ENCODE measurements at places on chromosomes 7 and 10.
A peak's percentile ranks its signal among the peaks of the same experiment; 100 is the strongest.

DNA sequence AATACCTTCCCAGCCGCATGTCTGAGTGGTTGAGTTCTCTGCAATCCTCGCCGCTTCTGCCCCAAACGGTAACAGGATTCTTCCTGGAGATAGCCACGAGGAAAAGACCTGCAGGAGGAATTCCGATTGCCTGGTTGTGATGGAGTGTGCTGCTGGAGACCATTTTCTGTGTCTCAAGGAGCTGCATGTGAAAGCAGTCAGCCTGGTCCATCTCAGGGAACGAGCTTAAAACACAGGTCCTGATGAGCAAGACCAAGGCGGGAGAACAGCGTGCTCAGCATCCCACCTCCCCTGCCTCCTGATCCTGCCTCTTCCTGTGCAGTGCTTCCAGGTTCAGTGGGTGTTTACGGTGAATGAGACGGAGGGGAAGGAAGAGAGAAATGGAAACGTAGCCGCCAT, 26.5 kb downstream of the VIPR2 start:
- DNase-seq, result no peak

GRCh38 chr10:61272781-61273180, 180.4 kb downstream of the TMEM26 start:
- DNase-seq, result no peak

- no peak for DNase-seq
Observed at GRCh38 chr10:58512491-58513187, at the start of gene BICC1. BICC1 (plus strand) TSS chr10:58512872; CDS start chr10:58513144, 272 bp downstream.

GRCh38 chr7:148561099-148561498, 29.5 kb upstream of the C7orf33 start:
- no peak for DNase-seq

- no peak for DNase-seq
Observed at GRCh38 chr7:31549611-31550010, 35.7 kb downstream of the ITPRID1 start.

GRCh38 chr10:77285529-77286182, 352.0 kb downstream of the KCNMA1 start:
- no peak for DNase-seq

DNA sequence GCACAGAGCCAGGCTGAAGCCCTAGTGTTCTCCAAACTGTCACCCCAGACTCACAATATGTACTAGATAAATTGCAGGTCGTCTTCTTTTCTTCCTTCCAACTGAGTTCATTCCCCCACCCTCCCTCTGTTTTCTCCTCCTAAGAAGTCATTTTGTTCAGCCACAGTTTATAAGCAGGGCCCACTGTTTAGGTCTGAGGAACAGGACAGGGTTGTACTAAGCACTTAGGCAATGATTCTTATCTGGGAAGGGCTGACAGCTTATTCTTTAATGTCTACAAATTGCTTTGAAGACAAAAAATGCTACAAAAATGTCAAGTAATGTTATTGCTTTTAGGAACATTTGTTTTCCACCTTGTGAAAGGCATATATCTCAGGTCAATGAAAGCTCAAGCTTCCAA, 59.1 kb downstream of the CDC123 start:
- no peak for DNase-seq

DNA sequence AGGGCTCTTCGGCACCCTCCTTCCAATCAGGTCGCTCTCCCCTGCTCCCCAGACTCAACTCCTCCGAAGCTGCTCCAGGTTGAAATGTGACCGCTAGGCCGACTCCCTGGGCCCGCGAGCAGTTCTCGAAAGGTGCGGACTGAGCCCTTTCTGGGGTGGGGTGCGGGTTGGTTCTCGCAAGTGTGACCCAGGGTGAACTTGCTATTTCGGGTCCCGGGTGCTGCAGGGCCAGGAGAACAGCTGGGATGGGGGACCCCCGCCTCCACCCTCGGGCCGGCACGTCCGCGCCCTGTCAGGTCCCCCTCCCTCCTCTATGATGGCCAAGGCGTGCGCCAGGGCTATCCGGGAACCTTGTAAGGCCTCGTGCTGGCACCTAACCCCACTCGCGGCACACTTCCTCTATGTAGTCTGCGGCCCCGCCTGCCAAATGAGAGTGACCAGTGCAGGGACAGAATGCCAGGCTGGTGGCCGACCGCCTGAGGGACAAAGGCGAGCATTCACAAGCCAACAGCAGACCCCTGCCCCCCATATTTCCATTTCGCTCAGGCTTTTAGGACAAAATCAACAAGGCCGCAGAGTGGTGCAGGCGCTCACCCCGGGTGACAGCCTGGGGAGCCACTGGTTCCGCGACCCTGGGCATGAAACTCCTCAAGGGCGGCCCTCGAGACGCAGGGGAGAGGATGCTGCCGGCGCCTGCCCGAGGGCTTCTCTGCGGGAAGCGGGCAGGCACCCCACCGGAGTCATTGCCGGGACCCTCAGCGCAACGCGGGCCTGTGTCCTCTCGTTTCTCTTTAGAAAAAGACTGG, 13.7 kb upstream of the HOXA13 start:
- no peak for DNase-seq

- no peak for DNase-seq
Observed at GRCh38 chr7:30805081-30805691, 34.0 kb downstream of the MINDY4 start.

GRCh38 chr10:103766751-103767505, 88.4 kb downstream of the SH3PXD2A start:
- no peak for DNase-seq

DNA sequence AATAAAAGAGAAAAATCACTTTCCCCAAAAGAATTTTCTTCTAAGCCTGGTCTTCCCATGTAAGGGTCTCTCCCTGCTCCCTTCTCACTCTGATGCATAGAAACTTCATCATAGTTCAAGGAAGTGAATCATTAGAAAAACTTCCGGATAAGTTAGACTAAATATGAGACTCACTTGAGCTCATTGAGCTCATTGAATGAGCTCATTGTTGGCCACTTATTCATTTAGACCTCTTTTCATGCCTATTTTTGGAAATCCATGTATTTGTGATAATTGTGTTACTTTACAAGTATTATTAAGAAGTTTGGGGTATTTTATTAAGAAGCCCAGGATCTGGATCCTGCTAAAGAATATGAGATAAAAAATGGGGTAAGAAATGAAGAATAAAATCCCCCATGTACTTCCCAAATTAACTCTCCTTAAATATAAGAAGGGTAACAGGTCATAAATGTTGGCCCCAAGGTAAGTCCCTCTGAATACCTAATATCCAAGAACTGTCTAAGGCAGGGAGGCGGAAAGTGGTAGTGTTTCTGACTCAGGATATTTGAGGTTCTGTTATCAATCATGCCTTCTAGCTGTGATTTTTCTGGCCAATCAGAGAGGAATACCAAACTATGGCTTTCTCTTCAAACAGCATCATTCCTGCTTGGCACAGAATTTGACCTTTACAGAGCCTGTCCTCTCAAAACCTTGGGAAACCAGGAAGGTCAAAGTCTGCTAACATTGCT, 236.5 kb upstream of the PTN start:
- DNase-seq, result no peak

- DNase-seq, result no peak
Observed at GRCh38 chr10:126919426-126919825, 14.2 kb downstream of the DOCK1 start.

DNA sequence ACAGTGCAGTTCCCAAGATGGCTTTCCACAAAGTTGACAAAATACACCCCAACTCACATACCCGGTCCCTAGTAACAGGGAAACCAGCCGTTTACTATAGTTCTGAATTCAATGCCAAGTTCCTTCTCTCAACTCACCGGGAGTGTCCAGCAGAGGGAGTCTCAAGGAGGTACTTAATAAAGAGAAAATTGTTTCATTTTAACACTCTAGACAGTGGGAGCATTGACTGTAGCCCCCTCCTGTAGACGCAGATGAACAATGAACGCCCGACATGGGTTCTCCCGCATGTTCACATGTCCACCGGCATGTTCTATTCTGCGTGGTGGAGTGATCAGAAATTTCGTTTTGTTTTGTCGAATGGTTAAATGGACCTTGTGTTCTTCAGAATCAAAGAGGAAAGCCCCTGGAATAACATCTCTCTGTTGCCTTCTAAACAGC, 1.9 kb downstream of the HIPK2 start:
- peak; percentile 47 for DNase-seq

GRCh38 chr7:27242555-27243339, at the start of gene EVX1:
EVX1 (plus strand) TSS chr7:27242802; CDS start chr7:27243031, 229 bp downstream.
- no peak for DNase-seq

- no peak for DNase-seq
Observed at GRCh38 chr10:103990121-103990520, 23.2 kb downstream of the SLK start.

GRCh38 chr7:1219498-1219897, 13.2 kb upstream of the UNCX start:
- no peak for DNase-seq

GRCh38 chr10:33189363-33189762, 145.1 kb downstream of the NRP1 start:
- no peak for DNase-seq

- DNase-seq, result no peak
Observed at GRCh38 chr10:70619271-70620019, 16.9 kb upstream of the PRF1 start.

GRCh38 chr7:36962367-36962766, 238.1 kb upstream of the AOAH start:
- DNase-seq, result no peak

DNA sequence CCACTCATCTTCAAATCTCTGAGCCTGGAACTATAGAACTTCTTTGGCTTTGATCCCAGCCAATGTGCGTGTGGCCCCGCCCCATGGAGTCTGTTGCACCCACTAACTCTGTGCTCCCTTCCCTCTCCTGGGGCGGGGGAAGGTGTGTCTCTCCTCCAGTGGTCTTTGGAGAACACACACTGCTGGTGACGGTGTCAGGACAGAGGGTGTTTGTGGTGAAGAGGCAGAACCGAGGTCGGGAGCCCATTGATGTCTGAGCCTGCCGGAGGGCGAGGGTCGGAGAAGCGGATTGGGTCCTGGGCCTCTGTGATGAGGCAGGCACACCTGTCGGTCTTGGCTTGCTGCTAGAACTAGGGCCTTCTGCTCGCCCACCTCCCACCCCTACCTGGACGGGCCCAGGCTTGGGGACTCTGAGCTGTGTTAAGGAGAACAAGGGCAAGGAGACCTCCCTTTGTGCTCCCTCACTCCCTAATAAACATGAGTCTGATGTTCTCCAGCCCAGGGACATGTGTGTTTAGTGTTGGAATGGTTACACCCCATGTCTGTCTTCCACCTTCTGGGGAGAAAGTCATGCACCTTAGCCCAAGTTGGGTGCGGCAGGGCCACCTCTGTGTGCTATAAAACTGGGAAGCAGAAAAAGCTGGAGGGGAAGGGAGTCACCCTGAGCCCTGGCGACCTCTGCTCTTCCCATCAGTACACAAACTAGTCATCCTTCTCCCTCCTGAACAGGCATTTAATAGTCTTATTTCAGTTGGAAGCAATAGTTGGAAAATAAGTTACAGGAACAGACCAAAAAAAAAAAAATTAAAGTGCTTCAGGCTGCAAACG, 4.6 kb downstream of the TRAPPC14 start:
- no peak for DNase-seq

DNA sequence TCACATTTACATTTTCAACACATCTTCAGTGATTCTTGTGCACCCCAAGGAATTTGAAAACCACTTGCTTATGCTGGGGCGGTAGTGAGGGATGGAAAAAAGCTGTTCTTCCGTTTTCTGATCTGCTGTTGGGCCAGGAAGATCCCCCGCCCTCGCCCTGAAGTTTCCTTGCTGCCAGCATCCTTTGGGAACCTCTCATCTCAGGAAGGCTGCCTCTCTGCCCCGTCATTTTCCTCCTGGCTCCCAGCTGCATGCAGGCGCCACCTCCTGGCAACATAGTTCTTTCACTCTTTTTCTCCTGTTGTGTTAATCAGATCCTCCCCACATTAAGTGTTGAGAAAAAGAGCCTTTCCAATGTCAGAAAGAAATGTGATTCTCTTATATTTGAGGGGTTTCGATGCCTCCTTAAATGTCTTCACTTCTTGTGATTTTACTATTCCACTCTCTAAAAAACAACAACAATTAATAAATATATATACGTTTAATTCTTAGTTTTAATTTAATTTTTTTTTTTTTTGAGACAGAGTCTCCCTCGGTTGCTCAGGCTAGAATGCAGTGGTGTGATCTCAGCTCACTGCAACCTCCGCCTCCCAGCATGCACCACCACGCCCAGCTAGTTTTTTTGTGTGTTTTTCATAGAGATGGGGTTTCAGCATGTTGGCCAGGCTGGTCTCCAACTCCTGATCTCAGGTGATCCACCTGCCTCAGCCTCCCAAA, 122.9 kb downstream of the RALA start:
- DNase-seq, result no peak

DNA sequence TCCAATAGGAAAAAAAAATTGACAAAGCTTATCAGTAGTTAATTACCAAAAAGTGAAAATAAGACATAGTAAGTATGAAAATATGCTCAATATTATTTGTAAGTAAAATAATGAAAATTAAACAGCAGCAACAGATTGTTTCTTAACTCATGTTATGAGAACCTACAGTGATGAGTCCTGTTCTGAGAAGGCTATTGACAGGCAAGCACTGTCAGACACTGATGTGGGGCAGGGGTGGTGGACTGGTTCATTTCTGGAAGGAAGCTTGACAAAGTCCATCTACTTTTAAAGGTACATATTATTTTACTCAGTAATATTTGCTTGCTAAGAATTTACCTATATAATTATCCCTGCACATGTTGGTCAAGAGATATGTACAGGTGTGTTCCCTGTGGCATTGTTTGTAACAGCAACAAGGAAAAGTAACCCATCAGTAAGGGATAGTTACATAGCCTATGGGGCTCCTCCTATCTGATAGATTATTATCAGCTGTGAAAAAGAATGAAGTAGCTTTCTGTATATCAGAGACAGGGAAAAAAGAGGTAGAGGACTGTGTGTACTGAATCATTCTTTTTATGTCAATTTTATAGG, 161.6 kb downstream of the RTKN2 start:
- DNase-seq, result no peak

DNA sequence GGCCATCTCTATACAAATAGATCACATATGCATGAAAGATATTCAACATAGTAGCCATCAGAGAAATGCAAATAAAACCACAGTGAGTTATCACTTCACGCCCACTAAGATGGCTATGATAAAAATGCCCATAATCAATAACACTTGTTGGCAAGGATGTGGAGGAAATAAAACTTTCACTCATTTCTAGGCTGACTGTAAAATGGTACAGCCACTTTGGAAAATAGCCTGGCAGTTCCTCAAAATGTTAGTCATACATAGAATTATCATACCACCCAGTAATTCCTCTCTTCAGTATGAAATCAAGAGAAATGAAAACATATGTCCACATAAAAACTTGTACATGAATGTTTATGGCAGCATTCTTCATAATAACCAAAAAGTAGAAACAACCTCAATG, 324.9 kb downstream of the LRRTM3 start:
- no peak for DNase-seq

GRCh38 chr10:124239134-124239533, 145.7 kb upstream of the CHST15 start:
- no peak for DNase-seq

- no peak for DNase-seq
Observed at GRCh38 chr7:3464900-3465622, 164.0 kb downstream of the SDK1 start.

GRCh38 chr10:100838986-100839385, 73.8 kb upstream of the SLF2 start:
- no peak for DNase-seq

GRCh38 chr7:127504715-127505114, 80.7 kb downstream of the GCC1 start:
- no peak for DNase-seq

- DNase-seq, result no peak
Observed at GRCh38 chr7:119046068-119046467, 821.6 kb downstream of the ANKRD7 start.
